ENCODE measurements at places on chromosomes 16 and 17.

- no peak for DNase-seq
Measured at GRCh38 chr16:53812914-53813313, 109.0 kb downstream of the FTO start.

DNA sequence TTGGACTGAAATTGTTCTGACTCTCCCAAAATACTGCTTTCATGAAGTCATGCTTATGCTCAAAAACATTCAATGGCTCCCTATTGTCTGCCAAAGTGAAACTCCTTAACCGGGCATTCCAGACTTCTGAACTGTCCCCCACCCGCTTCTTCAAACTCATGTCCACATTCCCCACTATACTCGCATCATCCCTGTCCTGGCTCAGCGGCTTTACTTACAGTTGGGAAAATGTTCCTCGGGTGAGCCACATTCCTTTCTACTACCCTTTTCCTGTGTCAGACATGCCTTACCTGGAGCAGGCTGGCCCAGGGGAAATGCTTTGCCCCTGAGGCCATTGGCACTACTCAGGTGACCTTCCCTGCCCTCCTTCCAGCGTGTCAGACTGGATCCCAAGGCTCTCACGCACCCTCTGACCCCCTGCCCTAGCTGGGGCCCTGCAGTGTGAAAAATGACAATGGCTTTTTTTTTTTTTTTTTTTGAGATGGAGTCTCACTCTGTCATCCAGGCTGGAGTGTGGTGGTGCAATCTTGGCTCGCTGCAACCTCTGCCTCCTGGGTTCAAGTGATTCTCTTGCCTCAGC is 5.3 kb downstream of the CYGB start:
- no peak for DNase-seq

- peak; percentile 45 for DNase-seq
Measured at GRCh38 chr17:43226393-43226792, 2.0 kb downstream of the CCDC200 start.

- DNase-seq: no peak
Measured at GRCh38 chr16:57753448-57754353, 18.1 kb downstream of the KATNB1 start.

DNA sequence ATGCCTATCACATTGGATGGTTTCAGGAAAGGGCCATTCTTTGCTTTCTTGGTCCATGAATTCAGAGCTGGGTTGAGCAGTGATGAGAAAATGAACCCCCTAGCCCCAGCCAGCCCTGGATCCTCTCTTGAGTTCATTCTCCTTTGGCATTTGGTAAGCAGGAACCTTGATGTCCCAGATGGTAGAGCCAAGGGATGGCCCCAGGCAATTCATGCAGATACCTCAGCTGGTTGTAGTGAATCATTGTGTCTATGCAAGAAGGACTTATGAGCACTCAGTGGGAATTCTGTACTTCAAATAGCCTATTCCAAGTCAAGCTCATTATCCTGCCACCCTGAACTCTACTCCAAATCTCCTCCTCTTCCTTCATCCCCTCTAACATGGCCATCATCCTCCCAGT is 412.7 kb downstream of the UTP18 start:
- no peak for DNase-seq

- DNase-seq: peak; percentile 64
Measured at GRCh38 chr17:79942591-79943346, 92.9 kb downstream of the TBC1D16 start.

GRCh38 chr17:17403899-17404576 is 72.8 kb upstream of the MED9 start:
- no peak for DNase-seq

GRCh38 chr17:2383628-2384167 is 17.2 kb downstream of the MNT start:
- DNase-seq: no peak

DNA sequence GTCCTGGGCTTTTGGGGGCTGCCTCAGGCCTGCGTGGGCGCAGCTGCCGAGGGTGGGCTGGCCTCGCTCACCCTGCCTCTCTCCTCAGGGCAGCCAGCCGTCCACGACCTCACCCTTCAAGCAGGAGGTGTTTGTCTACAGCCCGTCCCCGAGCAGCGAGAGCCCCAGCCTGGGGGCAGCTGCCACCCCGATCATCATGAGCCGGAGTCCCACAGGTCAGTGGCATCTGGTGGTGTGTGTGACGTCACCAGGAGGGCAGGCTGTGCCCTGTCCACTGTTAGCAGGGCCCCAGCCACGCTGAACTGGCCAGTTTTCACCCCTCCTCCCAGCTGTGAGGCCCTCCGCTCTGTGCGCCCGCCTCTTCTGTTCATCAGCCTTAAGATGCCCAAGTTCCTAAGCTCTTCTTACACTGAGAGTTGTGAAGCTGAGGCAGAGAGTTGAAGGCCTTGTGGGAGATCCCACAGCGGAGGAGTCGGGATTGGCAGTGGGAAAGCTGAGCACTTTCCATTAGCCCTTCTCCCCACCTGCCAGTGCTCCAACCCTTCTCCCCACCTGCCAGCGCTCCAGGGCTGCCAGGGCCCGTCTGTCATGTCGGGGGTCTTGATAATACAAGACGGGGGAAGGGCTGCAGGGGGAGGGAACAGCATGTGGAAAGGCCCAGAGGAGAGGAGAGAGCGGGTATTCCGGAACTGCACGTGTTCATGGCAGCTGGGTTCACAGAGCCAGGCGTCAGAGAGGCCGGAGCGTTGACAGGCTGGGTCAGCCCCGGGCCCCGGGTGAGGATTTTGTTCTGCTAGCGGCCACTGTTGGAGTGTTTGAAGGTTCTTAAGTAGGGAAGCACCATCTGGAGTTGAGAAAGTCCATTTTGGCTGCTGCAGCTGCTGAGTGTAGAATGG is 36.3 kb downstream of the OR1D5 start:
- DNase-seq: no peak

- DNase-seq: no peak
Measured at GRCh38 chr16:10791048-10791447, 27.5 kb downstream of the TVP23A start.

DNA sequence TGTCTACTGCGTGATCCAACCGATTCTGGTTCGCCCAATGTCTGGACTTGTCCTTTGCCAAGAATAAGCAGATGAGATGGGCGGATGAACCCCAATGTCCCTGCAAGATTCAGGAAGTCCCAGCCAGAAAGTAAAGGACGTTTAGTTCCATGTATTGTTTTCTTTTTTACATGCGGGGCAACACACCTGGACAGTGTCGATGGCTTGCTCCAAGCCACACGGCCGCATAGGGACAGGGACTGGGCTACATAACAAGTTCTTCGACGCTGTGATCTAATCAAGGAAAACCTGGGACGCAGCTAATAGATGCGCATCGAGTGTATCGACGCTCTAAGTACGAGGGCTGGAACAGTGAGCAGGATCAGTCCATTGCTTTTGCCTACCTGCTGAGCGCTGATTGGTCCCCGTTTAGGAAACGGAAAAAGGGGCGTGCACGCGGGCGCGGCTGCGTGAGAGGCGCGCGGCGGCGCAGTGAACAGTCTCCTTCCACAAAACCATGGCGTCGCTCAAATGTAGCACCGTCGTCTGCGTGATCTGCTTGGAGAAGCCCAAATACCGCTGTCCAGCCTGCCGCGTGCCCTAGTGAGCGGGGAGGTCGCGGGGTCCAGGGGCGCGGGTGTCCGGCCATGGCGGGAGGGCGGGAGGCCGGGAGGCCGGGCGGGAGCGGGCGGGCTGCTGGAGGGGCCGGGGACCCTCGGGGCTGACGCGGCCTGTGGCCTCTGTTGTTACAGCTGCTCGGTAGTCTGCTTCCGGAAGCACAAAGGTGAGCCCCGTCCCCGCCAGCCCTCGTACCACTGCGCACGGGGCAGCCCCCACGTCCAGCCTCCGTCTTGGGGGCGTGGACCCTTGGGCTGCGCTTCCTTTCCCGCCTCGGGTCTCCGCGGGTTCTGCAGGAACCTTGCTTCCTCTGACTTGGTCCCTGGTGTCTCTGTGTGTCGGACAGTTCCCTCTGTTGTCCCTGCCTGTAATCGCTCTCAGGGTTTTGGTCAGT is at the start of gene ZNHIT3:
ZNHIT3 (plus strand) TSS at position 478 of the 991 bp plus-strand sequence; CDS start at position 497, 19 bp downstream.
- DNase-seq: peak; percentile 91

DNA sequence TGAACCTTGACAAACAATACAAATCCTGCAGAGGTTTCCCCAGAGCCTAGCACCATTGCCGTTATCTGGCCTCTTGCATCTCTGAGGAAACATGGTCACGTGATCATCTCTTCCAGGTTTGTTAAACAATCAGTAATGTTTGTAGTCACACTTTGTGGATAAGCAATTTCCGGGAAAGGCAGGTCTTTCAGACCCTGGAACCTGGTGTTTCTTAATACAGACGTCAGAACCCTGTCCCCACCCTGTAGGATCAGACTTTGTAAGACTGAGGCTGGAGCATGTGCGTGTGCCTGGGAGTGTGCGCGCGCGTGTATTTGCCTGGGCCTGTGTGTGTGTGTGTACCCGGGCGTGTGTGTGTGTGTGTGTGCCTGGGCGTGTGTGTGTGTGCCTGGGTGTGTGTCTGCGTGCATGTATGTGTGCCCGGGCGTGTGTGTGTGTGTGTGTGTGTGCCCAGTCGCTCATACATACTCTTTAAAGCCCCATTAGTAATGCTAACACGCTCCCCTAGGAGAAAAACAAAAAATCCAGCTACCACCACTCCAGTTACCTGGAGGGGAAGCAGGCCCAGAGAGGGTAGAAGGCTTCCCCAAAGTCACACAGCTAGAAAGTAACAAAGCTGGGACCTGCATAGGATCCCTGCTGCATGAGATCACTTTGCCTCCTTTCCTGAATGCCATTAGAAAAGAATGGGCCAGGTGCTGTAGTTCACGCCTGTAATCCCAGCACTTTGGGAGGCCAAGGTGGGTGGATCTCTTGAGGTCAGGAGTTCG is 5.3 kb downstream of the CTNS start:
- DNase-seq: no peak

- no peak for DNase-seq
Measured at GRCh38 chr17:2070241-2071023, 15.5 kb downstream of the HIC1 start.

- no peak for DNase-seq
Measured at GRCh38 chr17:47736501-47737495, 3.8 kb downstream of the TBX21 start.

- DNase-seq: no peak
Measured at GRCh38 chr16:29899516-29900101, at the start of gene SEZ6L2. SEZ6L2 (minus strand) TSS chr16:29899550; CDS start chr16:29899019, 531 bp downstream.

GRCh38 chr17:78623541-78623940 is 46.3 kb upstream of the DNAH17 start:
- no peak for DNase-seq

DNA sequence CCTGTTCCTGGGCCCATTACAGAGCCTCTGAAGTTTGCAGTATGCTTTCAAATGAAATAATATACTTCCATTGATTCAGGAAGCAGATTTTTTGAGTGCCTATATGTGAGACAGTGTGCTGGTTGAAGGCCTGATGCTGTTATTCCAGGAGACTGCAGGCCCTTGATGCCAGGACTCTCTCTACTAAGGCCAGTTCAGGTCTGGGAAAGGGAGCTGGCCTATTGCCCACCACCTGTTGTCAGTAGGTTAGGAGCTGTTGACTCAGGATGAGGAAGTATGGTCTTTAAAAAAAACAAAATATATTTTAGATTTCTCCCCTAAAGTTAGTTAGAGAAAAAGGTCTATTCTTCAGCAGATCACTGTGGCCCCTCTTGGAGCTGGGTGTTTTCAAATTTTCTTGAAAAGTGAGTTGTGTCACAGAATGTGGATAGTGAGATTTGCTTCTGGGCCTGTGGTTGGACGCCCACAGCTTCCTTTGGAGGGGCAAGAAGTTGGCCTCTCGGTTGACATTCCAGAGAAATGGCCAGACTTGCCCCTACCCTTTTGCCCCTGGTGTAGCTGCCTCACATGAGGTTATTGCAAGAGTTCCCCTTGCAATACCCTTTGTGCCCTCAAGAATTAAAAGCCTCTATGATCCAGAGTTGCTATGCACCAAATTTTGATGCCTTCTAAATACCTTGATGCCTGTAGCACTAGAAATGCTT is 7.9 kb downstream of the ESRP2 start:
- DNase-seq: no peak
